Thoracic aorta (tissue), 2 donors: ENCODE measurements at places on chromosomes 13 and 19.

GRCh38 chr13:48146636-48147035, 51.7 kb upstream of the MED4 start:
- DNase-seq, result no peak

DNA sequence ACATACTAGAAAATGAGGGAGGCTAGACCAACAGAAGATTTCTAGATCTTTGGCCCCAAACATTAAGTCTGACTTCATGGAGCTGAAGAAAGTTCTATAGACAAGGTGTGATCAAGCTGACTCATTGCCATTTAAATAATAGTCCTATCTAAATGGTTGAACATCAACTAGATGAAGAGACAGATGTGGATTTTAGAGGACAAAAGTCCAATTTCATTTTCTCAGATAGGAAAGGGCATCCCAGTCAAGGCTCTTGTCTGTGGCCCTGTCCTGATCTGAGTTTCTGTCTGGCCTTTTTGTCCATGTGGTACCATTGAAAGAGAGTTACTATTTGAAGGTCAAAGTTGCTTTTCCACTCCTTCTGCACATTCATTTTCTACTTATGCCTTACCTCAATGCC, 74.6 kb downstream of the MBNL2 start:
- no peak for DNase-seq

DNA sequence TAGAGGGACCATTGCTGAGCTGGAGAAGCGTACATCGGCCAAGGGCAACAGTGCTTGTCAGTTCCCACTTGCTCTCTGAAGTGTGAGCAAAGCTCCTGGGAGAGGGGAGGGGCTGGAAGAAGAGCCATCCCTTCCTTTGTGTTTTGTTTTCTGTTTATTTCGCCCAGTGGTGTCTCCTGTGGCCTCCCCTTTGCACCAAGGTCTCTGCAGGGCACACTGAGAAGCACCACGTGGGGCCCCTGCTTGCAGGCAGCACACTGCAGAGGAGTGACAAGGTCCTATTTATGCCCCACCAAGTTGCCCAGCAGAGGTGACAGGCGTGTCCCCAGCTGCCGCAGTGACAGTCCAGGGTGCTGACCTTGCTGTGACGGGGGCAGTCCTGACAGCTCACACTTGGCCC, 24.0 kb downstream of the GRIN2D start:
- no peak for DNase-seq

- no peak for DNase-seq
These were observed 5.0 kb downstream of the VSTM2B start for GRCh38 chr19:29530540-29531457.

DNA sequence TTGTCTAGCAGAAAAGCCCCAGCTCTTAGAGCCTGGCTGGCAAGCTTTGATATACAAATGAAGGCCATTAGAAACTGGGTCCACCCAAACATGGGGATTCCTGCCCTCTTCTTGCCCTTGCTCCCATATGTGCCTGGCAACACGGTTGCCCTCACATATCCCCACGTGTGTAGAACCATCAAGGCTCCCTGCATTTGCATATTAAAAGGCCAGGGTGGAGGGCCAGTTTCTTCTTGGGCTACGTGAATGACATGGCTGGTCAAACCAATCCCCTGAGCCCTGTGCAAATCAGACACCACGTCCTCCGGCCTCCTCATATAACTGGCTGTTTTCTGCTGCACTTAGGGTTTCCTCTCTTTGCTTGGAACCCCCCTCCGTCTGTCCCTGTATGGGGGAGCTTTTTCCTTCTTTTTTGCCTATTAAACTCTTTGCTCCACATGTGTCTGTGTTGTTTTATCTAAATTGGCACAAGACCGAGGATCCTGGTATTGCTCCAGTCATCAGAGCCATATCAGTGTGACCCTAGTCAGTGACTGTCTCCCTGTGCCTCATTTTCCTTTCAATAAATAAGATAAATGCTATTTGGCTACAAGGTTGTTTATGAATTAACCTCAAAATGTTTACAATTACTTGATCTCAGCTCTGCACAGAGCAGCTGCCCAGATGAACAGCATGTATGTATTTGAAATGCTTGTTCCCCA, 30.3 kb upstream of the CEACAM1 start:
- DNase-seq, result no peak

DNA sequence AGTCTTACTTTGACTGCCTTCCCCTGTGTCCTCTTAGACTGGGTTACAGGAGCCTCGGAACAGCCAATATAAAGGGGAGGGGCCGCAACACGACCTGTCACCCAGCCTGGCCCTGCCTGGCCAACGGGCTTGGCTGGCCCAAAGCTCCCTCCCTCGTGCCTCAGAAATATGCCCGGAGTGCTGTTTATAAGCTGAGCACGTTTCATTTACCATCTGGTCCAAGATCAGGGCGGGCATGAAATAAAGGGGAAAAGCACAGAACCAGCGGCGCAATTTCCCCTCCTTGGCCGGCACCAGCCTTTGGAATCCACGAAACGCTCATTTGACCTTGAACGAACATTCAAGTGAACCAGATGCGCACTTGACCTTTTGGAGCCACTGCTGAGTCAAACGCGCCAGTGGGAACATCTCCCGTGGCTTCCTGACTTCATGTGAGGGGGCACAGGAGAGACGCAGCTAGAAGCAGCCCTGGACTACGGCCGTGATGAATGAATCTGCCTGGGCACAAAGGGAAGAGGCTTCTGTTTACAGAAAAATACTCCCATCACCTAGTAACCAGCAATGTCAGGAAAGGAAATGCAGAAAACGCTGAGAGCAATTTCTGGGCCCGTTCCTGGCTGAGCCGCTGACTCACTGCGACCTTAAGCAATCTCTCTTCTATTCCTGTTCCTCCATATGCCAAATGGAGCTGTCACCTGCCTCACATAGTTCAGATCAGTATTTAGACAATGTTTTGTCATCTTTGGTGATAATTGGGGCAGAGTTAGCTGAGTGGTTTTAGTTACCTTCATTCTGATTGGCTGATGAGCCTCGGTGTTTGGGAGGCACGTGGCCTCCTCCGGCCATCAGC, 53.3 kb downstream of the RFX2 start:
- peak; percentile 84 for DNase-seq

GRCh38 chr13:110244071-110244830, 62.7 kb downstream of the COL4A1 start:
- no peak for DNase-seq

- DNase-seq, result peak; percentile 85
These were observed 91.6 kb downstream of the GNG7 start for GRCh38 chr19:2610637-2611482.

DNA sequence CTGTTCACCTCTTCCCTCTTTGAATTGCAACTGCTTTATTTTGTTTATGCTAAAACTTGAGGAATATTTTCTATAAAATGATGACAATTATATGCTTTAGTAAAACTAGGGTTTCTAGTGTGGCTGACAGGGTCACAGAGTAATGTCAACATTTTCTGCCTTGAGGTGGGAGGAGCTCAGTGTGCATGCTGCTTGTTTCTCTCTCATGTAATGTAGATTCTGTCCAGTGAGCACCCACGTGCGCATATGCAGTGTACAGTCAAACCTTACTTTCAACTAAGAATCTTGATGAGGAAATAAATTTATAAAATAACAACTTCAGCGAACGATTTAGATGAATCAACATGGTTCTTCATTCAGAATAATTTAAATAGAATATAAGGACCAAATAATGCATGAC, 603.9 kb downstream of the PCDH17 start:
- no peak for DNase-seq

DNA sequence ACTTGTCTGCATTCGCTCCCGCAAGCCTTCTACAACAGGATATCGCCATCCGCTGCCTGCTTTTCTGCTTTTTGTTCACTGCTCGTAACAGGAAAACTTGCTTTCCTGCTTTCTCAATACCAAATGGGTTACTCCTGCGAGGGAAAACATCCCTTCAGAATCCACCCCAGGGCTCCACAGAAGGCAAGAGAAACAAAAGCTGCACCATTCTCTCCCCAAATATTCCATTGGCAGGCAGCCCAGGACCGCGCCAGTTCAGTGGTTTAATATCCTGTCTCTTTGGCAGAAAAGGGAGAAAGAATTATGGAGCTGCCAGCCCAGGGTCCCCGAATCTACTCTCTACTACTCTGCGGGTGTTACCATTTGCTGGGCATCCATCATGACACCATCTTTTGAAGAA, 84.7 kb upstream of the DOCK9 start:
- no peak for DNase-seq

DNA sequence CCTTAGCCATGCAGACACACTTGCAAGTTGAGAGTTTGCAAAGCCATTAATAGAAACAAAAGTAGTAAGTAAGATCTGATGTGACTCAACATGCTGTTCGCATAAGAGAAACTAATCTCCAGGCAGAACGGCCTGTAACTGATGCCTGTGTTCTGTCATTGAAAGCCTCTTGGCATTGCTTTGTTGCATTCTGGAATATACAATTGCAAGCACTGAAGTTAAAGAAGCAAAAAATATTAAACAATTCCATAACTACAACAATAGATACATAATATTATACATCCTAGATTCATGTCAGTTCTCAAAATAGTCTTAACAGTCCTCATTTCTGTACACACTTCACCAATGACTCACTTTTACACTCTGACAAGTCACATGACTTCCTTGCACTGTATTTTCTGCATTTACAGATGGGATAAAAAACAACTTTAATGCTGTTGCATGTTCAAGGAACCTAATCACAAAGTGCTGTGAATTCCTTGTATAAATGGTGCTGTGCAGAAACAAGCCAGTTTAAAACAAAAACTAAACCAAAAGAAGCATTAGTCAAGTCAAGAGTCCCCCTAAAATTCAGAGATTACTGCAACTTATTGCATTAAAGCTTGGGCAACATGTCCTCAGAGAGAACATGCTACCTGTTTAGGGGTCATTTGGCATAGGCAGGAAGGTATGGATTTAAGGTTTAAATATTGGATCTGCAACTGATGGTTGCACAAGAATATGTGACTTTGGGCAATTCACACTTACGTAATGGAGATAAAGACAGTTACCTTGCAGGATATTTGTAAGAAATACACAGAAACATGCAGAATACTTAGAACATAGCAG, 79.5 kb upstream of the SERP2 start:
- DNase-seq, result no peak

DNA sequence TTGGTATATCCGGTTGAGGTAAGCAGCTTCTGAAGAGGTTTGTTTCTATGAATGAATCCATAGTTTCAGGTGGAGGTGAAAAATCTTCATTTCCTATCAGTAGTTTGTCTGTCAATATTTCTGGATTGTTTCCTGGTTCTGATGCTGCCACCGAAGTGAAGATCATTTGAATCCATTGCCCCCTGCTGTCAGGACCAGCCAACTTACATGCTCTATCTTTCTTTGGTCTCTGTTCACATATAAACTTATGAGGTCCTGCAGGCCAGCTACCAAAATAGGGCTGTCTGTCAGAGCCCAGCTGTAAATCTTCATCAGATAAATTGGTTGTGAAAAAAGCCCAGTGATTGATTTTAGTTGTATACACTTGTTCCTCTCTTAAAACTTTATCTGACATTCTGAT, 15.2 kb upstream of the N4BP2L1 start:
- no peak for DNase-seq

DNA sequence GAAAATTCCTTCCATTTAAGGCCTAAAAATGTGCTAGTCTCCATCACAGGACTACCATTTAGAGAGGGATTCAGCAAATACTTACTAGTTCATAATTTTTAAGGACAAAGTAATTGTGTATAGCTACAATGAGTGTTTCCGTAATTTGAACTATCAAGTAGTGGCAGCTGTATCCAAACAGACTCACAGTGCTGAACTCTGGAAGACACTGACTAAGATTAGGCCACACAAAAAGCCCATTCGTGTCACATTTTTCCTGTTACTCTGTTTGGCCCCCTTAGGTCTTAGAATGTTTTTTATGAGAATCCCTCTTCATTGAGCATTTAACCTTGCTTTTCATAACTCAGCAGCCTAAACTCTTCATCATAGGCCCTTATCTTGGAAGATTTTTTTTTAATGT, 731.2 kb upstream of the PCDH9 start:
- no peak for DNase-seq

DNA sequence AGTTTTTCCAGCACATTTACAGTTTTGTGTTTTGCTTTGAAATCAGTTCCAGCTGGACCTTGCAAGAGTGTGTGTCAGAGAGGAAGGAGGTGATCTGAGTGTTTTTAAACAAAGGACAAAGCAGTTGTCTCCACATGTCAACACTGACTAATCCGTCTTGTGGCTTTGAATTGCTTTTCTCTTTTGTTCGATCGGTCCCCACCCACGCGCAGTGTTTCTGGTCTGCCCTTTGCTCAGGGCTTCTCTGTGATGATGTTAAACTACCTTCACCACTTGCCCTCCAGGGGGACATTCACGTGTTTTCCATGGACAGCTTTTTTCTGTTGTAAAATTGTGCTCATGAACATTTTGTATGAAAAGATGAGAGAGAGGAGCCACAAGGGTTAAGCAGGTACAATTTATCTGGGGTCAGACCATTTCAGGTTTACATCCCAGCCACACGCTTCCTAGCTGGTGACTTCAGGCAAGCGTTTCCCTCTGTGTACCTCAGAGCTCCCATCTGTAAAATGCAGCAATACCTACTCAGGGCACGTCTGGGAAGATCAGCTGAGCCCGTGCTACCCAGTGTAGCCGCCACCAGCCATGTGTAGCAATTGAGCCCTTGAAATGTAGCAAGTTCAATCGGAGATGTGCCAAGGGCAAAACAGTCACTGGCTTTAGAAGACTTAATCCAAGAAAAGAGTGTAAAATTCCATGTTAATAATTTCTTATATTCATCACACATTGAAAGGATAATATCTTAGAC, 13.5 kb upstream of the PLA2G4C start:
- no peak for DNase-seq

DNA sequence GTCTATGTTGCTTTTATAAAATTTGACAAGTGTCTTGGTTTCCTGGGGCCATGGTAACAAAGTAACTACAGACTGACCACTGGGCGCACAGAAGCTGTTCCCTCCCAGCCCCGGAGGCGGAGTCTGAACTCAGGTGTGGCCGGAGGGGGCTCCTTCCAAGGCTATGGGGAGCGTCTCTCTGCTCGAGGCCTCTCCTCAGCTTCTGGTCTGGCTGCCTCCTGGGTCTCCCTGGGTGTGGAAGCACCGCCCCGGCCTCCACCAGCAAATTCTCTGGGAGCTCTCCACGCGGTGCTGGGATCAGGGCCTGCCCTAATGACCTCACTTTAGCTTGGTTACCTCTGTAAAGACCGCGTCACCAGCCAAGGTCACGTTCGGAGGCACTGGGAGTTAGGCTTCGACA, 45.7 kb upstream of the F7 start:
- DNase-seq, result no peak

GRCh38 chr19:11560404-11561051, 1.5 kb upstream of the ELOF1 start:
- DNase-seq, result no peak

DNA sequence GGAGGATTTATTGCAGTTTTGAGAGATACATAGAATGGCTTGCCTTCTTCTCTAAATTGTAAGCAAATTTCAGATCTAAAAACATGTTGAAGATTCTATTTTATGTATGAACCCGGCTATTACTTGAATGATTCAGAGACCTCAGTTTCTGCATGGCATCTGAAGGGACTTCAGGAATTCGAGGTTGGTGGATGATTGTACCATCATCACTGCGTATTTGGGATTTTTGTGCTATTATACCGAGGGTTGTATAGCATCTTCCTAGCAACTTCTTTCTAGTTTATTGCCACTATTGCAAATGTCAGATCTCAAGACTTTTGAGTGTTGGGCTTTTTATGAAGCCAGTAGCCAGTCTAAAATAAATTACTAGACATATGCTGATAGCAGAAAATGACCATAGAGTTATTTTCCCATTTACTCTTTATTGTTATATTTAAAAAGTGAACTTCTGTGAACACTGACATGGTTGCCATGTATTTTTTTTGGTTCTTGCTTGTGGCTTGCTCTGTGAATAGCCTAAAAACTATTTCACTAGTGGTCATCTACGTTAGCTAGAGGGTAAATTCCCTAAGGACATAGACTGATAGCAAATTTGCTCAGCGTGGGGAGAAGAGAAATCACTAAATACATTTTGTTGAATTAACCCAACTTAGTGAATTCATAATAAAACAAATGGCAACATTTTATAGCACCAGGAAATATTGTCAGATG, 70.6 kb upstream of the KLF12 start:
- DNase-seq, result no peak
